CD4-positive, CD25-positive, alpha-beta regulatory T cell (primary cell): ENCODE measurements at places on chromosomes 13 and 19. TPM values are rescaled to one million over a fixed set of nuclear protein-coding genes. Genes with fewer than 3 reads are reported as not detected.

Gene ZNF610
- total RNA-seq, result 0.67 TPM

Gene LRFN3
- total RNA-seq, result 7.7 TPM

Gene WDR88
- not detected for total RNA-seq

Gene IGFL4
- not detected for total RNA-seq

Gene CKAP2
- 36.7 TPM for total RNA-seq

Gene RSPH6A
- 0.20 TPM for total RNA-seq

Gene CYP4F8
- not detected for total RNA-seq

Gene BCL3
- 231 TPM for total RNA-seq

Gene ELL
- 53.6 TPM for total RNA-seq

Gene SPPL2B
- total RNA-seq, result 69.7 TPM

Gene IGFL2
- total RNA-seq, result not detected

Gene IZUMO2
- total RNA-seq, result not detected

Gene CEBPA
- 3.8 TPM for total RNA-seq

Gene CEACAM4
- total RNA-seq, result 16.1 TPM

Gene OR10H2
- total RNA-seq, result not detected

Gene LSM14A
- 162 TPM for total RNA-seq
